Large intestine (tissue), 12 donors: ENCODE measurements at places on chromosomes 7 and 10. TPM values are rescaled to one million over a fixed set of nuclear protein-coding genes. Genes with fewer than 3 reads are reported as not detected.

DNA sequence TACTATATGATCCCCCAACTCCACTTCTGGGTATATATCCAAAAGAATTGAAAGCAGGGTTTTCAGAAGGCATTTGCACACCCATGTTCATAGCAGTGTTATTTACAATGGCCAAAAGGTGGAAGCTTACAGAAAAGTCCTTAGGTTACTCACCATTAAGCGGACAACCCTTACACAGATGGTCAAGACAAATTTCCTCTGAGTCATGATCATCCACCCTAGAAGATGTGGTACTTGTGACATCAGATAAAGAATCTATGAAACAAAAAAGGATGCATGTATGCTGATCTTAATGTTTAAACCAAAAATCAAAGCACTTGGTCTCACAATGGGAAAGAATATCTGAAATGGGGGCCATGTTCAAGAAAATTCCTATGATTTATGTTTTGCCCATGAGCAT is 31.1 kb downstream of the ZC3HAV1 start:
- no peak overlapping the region for H3K4me3 ChIP-seq
- no peak overlapping the region for H3K27ac ChIP-seq

- H3K36me3 ChIP-seq = peaks cover 27% of the 10 kb centered on the region
- H3K4me3 ChIP-seq = no peak overlapping the region
- H3K4me1 ChIP-seq = peaks cover 23% of the 10 kb centered on the region
- peak overlapping the region; percentile 2 for H3K27ac ChIP-seq
These were observed 171.5 kb downstream of the ZMYND11 start for GRCh38 chr10:306675-307185.

GRCh38 chr10:95343573-95343972 is 52.8 kb upstream of the PDLIM1 start:
- no peak overlapping the region for H3K4me3 ChIP-seq
- peaks cover 11% of the 10 kb centered on the region for H3K36me3 ChIP-seq
- no peak for DNase-seq
- no peaks in the 10 kb centered on the region for H3K4me1 ChIP-seq
- H3K27me3 ChIP-seq = no peaks in the 10 kb centered on the region

GRCh38 chr10:79072041-79072441 is 3.3 kb downstream of the ZMIZ1 start:
- peak overlapping the region; percentile 83 for H3K27ac ChIP-seq
- peaks cover 56% of the 10 kb centered on the region for H3K4me1 ChIP-seq
- no peaks in the 10 kb centered on the region for H3K36me3 ChIP-seq
- peak overlapping the region; percentile 73 for H3K4me3 ChIP-seq

- no peak for DNase-seq
- H3K27me3 ChIP-seq = no peaks in the 10 kb centered on the region
- no peaks in the 10 kb centered on the region for H3K4me1 ChIP-seq
- H3K36me3 ChIP-seq = no peaks in the 10 kb centered on the region
These were observed 230.7 kb upstream of the FZD1 start for GRCh38 chr7:91033574-91033973.

DNA sequence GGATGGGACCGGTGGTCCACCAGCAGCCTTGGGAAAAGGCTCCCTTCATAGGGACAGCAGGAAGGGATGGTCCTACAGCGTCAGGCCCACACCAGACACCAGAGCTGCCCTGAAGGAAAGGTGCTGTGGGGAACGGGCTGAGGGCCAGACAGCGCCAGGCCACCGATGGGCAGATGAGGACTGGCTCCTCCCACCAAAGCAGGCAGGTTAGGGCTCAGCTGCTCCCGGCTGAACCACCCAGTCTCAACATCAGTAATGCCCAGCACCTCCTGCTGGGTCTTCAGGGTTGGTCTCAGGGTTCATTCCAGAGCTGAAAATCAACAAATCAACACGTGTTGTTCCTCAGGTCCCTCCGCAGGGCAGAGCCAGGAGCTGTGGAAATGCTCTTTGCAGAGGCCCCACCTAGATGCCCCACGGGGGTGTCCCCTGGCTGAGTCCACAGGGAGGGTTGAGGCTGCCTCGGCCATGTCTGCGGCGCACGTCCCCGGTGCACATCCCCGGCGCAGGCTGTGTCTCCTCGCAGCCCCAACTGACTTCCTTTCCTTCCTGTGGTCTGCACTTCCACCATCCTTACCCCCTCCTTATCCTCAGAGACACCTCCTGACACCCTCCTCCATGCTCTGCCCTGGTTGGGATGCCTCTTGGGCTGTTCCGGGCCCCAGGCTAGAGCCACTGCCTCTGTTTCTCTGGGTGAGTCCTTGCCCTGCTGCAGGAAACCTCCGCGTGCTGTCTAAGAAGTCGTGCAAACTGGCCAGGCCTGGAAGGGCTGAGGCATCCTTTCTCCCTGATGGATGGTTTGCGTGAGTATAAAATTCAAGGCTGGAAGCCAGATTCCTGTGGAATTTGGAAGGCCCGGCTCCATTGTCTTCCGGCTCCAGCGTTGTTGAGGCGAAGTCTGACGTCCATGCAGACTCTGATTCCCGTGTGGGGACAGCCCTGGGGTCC is 32.8 kb upstream of the CFAP46 start:
- H3K4me3 ChIP-seq = no peak overlapping the region
- H3K27ac ChIP-seq = no peak overlapping the region
- no peak for DNase-seq
- peaks cover 20% of the 10 kb centered on the region for H3K27me3 ChIP-seq
- no peaks in the 10 kb centered on the region for H3K36me3 ChIP-seq

- H3K27ac ChIP-seq = no peak overlapping the region
- H3K27me3 ChIP-seq = peaks cover 76% of the 10 kb centered on the region
- H3K4me1 ChIP-seq = peaks cover 16% of the 10 kb centered on the region
- DNase-seq = peak; percentile 79
These were observed 217.8 kb upstream of the MKLN1 start for GRCh38 chr7:131109759-131110296.

DNA sequence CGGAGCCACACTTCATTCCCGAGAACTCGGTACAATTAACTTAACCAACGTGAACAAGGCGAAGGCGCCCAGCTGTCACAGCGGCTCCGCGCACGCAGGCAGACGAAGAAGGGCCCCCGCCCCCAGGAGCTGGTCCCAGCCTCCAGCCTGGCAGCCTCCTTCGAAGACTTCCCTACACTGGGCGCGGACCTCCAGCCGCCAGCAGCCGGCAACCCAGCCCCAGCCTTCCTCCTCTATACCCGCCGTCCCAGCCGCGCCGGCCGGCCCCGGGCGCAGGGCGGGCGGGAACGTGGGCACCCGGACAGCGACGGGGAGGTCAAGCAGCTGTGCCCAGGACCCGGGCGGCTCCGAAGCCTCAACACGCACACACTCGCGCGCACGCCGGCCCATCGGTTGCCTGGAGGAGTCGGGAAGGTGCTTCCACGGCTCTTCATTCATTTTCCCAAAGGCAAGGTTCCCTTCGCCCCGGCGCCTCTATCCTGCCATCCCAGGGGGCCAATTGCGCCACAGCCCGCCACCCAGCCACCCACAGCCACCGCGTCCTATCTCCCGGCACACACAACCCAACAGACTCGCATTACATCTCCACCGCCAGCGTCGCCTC is 1.6 kb downstream of the CHST15 start:
- peaks cover 8% of the 10 kb centered on the region for H3K4me1 ChIP-seq
- peak overlapping the region; percentile 40 for H3K4me3 ChIP-seq
- H3K27ac ChIP-seq = no peak overlapping the region

- no peaks in the 10 kb centered on the region for H3K36me3 ChIP-seq
- H3K27ac ChIP-seq = no peak overlapping the region
- H3K4me3 ChIP-seq = no peak overlapping the region
- H3K4me1 ChIP-seq = peaks cover 4% of the 10 kb centered on the region
- no peak for DNase-seq
These were observed 505.6 kb upstream of the MKI67 start for GRCh38 chr10:128631801-128632241.

HDAC9 gene
- polyA plus RNA-seq = 6.2 TPM

SORCS1 gene
- 6.5 TPM for polyA plus RNA-seq

TWIST1 gene
- 0.61 TPM for polyA plus RNA-seq

FRMD4A gene
- polyA plus RNA-seq = 19.8 TPM

NME8 gene
- polyA plus RNA-seq = 0.04 TPM

APBB1IP gene
- 3.3 TPM for polyA plus RNA-seq

ADCYAP1R1 gene
- 4.4 TPM for polyA plus RNA-seq

GPR85 gene
- 3.1 TPM for polyA plus RNA-seq
